AG04450 (cell line): ENCODE measurements at places on chromosomes 1 and 21.

DNA sequence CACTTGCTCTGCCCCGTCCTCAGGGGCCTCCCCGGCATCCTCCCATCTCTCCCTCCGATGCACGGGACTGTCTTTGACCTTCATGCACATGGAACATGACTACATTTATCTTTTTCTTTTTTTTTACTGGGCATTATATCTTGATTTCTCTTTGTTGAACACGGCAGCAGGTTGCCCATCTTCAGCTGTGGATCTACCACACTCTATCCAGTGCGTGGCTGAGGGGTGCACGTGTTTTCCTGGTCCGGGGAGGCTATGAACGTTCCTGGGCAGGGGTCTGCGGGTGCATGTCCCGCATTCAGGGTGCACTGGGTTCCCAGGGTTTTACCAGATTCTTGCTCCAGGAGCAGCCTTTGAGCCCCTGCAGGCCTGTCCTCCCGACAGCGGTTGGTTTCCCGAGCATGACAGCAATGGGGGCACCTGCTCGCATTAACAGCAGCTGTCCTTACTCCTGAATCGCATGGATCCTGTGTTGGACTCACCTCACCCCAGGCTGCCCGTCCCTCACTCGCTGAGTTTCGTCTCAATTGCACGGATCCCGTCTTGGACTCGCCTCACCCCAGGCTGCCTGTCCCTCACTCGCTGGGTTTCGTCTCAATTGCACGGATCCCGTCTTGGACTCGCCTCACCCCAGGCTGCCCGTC, 7.4 kb downstream of the POFUT2 start:
- no peak for DNase-seq

GRCh38 chr1:89530444-89531089, 5.9 kb downstream of the LRRC8B start:
- DNase-seq: no peak

DNA sequence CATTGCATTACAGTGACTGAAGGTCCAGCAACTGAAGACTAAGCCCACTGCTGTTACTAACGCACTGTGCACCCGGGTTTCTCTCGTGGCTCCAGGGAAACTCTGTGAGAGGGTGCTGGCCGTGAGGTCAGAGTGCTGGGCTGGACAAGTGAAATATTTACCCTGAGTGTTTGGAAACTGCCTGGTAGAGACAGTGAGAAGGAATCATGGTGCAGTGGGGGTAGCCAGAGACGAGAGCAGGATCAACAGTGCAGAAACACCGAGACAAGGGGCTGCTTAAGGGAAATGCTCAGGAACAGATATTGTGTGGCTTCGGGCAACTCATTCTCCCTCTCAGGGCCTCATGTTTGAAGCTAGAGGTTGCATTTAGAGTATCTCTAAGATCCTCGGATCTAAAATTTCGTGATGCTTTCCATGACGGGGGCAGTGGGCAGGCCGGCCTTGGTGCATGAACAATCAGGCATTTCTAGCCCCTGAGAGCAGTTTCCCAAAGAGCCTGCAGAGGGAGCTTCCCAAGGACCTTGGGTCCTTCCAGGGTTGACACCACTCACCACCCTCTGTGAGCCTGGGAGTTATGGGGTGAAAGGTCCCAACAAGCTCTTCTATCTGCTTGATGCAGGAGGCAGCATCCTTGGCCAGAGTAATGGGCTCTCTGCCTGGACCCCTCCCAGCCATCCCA, 9.7 kb downstream of the CD2 start:
- no peak for DNase-seq

GRCh38 chr1:178607718-178608408, 95.0 kb downstream of the TEX35 start:
- no peak for DNase-seq

DNA sequence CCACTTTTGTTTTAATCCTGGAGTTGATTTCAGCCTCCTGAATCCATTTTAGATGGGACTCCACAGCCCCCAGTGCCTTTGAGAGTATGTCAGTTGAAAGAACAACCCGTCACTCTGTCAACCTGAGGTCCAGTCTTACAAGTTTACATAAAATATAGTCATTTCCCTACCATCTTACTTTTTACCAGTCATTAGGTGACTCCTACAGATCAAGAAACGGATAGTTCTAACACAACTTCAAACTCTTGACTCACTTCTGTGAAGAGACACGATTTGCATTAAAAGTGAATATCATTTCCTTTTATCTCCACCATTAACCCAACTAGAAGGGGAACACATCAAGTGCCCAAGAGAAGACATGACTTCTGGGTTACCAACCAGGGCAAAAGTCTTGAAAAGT, 147.1 kb downstream of the NTPCR start:
- no peak for DNase-seq

- no peak for DNase-seq
Measured at GRCh38 chr1:51861669-51862068, 16.9 kb downstream of the NRDC start.

GRCh38 chr1:87951409-87951808, 622.7 kb downstream of the LMO4 start:
- DNase-seq: no peak

DNA sequence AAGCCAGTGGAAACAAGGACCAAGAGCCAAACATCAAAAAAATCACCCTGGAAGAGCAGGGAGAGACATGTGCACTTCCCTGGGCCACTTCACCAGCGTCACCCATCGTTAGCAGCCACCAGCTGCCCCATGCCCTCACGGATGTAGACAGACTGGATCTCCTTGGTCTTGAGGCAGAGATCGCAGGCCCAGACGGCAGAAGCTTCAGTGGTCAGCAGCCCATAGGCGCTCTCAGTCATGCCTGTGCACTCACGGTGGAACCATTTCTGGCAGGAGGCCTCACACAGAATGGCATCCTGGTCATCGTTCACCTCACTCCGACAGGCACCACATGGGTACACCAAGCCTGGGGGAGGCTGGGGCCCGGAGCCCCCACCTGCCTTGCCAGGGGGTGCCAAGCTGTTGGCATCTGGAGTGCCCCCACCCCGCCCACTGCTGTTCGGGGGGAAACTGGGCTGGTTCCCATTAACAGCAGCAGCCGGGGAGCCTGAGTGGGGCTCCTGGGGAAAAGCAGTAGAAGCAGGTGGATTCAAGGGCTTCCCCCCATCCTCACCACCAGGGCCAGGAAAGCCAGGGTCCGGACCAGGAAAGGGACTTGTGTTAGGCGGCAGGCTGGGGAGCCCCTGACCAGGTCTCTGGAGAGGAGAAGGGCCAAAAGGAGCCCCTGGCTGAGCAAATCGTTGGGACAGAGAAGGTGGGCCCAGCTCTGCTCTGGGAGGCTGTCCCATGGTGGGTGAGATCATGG, 2.7 kb downstream of the PYGO2 start:
- no peak for DNase-seq

- no peak for DNase-seq
Measured at GRCh38 chr1:240811256-240811655, 199.3 kb upstream of the GREM2 start.

- DNase-seq: no peak
Measured at GRCh38 chr1:4527819-4528218, 126.6 kb upstream of the AJAP1 start.

DNA sequence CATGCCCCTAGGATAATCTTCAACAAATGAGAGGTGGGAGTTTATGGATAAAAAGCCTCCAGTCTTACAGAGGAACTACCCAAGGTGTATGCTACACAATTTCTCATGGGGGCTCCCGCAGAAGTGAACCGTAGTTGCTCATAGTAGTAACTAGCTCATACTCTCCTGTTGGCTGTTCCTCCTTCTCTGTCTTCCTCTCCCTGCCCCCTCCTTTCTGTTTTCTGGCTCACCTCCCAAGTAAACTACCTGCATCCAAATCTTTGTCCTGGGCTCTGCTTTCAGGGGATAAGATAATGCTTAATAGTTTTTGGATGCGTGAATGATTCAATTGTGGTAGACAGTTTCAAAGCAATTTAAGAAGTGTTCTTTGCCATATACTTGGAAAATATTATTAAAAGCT, 90.1 kb upstream of the ROR1 start:
- no peak for DNase-seq

GRCh38 chr1:111219557-111220286, 7.8 kb upstream of the CHI3L2 start:
- DNase-seq: no peak

GRCh38 chr1:211183747-211184313, 49.9 kb upstream of the KCNH1 start:
- no peak for DNase-seq

GRCh38 chr1:86522240-86522639, 24.6 kb upstream of the CLCA4 start:
- DNase-seq: no peak

DNA sequence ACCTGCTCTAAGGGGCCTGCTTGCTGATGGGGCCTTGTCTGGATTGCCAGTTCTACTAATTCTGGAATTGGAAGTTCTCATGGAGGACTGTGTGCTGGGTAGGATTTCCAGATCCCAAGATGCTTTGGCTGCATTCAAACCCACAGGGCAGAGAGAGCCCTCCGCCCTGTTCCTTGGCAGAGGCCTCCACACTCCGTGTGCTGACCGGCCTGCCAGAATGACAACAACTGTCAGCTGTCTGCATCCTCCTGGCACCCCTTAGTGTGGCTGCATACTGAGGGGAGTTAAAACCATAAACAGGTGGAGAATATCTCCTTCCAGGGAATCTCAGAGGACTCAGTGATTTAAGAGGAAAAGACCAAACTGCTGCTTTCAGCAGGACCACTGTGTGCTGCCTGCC, 60.7 kb downstream of the ADARB1 start:
- no peak for DNase-seq

DNA sequence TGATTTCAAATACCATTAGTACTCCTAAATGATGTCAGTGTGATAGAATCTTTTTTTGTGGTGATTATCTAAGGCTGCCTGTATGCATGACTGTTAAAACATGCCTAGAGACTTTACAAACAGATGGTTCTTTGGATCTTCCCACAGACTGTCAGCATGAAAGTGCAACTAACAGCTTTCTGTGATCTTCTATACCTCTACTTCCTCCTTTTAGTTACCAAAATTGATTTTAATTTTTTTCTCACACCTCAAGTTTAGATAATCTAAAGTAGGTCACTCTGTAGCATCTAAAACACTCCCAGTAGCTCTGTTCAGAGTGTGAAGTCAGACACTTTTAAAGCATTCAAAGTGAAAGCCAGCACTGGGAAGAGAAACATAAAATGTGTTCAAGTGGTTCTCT, 534.5 kb downstream of the PTPRC start:
- peak; percentile 38 for DNase-seq

DNA sequence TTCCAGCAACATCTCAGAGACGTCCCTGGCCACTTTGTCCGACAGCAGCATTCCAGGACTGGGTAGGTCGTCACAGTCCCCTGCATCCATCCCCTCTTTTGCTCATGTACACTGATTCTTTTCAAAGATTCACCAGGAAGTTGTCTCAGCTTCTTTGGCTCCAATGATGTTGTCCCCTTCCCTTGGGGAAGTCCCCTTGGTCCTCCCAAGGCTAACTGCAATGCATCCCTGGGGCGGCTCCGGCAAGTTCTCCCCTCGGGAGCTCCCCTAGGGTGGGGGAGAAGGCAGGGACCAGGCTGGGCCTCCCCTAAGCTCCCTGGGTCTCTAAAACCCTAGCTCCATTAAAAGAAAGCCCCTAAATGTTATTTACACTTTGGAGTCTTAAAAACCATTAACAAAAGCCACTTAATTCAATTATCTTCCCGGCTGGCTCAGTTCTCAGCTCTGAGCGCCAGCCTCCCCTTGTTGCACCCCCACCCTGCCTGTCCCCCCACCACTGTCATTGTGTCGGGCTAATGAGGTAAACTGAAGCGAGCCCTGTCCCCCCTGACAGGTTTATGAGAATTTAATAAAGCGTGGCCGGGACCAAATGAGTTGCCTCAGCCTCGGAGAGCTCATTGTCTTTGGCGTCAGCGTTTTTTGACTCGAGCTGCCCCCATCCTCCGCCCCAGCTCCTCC, 25.3 kb downstream of the KNCN start:
- DNase-seq: no peak

- DNase-seq: peak; percentile 48
Measured at GRCh38 chr1:115364046-115364779, 26.2 kb upstream of the NGF start.

- DNase-seq: no peak
Measured at GRCh38 chr1:33610864-33611455, 138.5 kb downstream of the ZSCAN20 start.

GRCh38 chr1:205928317-205928716, 14.9 kb downstream of the SLC26A9 start:
- no peak for DNase-seq
